ENCODE measurements at places on chromosomes 3 and 15.

DNA sequence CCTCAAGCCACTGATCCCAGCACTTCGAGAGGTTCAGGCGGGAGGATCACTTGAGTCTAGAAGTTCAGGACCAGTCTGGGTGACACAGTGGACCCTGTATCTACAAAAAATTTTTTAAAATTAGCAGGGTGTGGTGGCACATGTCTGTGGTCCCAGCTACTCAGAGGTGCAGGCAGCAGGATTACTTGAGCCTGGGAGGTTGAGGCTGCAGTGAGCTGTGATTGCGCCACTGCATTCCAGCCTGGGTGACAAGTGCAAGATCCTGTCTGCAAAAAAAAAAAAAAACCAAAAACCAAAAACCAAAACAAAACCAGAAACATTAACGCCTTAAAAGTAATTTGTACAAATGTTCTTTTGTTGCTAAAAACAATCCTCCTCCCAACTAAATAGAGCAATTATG is 27.9 kb upstream of the SLC12A8 start:
- DNase-seq = no peak

DNA sequence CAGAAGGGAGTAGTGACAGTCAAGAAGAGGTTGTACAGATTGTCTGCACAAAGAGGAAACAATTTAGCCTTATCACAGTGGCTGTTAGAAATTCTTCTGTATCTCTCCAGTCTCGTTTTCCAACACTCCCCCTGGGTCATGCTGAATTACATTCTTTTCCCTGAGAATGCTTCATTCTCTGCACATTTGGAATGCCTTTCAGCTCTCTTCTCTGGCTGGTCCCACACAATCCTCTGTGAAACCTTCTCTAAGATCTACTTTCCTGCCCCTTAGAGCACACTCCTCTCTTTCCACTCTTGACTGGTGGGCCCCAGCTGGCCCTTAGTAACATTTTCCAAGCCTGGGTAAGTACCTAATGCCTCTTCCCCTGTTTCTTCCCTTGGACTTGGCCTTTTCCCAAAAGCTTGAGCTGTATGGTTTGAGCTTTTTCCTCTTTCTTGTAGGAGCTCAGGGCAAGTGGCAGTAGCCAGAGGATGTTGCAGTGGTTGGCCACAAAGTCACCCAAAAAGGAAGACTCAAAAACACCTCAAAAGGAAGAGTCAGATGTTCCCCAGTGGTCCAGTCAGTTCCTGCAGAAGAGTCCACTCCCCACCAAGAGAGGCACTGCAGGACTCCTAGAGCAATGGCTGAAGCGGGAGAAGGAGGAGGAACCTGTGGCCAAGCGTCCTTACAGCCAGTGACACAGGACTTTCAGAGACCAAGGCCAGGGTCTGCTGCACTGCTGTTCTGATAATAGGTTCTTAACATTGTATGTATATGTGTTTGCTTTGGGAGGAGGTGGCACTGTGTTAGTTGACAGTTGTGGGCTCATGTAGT is 25.7 kb downstream of the HMCES start:
- no peak for DNase-seq

GRCh38 chr3:184590795-184591194 is 29.2 kb downstream of the EPHB3 start:
- no peak for DNase-seq

DNA sequence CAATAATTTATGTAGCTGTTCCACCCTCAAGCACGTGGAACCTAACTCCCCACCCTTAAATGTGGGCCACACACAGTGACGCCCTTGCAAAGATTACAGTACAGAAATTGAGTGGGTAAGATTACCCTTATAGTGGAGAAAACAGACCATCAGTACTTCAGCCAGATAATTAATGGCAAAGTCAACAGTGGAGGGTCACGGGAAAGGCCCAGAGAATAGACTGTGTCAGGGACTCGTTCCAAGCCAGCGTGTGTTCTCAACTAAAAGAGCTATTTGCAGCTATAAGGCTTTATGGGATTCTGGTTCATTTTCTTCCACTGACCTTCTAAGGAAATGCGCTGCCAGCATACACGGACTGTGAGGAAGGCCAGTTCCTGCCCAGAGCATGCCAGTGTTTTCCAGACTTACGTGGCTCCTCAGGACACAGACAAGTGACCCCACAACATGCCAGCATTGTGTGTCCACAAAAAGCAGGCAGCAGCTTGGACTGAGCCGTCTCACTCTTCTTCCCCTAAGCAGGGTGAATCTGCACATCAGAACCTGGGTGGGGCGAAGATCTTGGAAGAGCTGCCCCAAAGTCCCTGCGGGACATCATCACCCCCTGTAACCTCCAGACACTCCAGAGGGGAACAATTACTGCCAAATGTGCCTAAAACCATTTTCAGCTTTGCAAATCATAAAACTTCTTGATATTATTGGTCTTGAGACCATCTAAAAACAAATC is 428.5 kb downstream of the OCA2 start:
- DNase-seq = no peak

DNA sequence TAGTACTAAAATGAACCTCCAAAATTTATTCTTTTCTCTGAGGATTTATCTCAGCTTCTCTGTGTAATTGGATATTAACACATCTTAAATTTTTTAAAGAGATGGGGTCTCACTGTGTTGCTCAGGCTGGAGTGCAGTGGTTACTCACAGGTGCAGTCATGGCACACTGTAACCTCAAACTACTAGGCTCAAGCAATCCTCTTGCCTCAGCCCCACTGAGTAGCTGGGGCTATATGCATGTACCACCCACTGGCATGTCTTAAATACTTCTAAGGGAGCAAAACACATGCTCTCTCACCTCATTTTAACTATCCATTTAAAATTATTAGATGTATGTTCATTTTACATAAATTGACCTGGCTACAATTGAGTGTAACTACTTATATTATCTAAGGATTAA is 11.3 kb upstream of the TMEM87A start:
- DNase-seq = no peak

- DNase-seq = no peak
Measured at GRCh38 chr15:89199746-89200145, 21.6 kb downstream of the RLBP1 start.

DNA sequence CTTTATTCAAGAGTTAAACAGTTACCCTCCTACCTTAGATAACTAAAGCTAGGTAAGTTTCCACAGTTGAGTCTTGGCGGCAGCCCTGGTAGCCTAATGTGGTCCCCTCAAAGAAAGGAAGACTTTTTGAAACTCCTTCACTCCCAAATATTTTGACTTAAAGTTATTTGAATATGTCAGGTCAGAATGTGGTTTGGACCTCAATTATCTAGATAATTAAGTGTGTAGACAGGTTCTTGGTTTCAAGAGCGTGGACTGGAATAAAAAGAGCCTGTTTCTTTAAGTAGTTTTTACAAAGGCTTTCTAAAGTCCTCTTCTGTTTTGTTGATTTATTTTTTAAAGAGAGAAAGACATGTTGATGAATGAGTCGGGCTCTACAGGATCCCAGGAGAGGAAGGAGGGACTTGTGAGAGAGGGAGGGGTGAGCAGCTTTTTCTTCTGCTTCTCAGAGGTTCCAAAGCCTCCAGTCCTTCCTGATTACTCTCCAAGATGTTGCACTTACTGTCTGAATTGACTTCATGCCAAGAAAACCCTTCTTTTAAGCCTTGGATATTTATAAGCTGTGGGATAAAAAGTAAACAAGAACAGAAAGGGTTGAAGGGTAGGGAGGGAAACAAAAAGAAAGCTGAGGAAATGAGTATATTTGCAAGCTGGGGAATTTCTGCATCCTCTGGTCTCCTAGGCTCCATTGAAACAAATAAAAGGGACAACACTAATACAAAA is 457.4 kb downstream of the IGSF11 start:
- no peak for DNase-seq

- no peak for DNase-seq
Measured at GRCh38 chr15:41411031-41411430, 5.9 kb upstream of the RTF1 start.

DNA sequence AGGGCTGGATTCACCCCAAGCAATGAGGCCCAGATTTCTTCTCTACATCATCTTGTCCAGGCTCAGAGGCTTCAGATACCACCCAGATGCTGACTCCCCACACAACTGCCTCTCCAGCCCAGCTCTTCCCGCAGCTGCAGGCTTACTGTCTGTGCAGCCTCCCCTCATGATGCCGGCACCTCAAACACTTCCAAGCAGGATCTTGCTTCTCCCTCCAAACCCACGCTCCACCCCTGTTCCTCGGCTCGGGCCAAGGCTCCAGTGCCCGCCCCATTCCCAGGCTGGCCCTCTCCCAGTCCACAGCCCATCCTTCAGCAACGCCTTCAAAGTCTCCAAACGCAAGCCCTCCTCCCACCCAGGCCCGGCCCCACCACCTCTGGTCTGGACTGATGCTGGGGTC is 159.2 kb upstream of the LINGO1 start:
- DNase-seq = no peak

- DNase-seq = no peak
Measured at GRCh38 chr3:183390844-183391243, 37.6 kb downstream of the MCF2L2 start.

DNA sequence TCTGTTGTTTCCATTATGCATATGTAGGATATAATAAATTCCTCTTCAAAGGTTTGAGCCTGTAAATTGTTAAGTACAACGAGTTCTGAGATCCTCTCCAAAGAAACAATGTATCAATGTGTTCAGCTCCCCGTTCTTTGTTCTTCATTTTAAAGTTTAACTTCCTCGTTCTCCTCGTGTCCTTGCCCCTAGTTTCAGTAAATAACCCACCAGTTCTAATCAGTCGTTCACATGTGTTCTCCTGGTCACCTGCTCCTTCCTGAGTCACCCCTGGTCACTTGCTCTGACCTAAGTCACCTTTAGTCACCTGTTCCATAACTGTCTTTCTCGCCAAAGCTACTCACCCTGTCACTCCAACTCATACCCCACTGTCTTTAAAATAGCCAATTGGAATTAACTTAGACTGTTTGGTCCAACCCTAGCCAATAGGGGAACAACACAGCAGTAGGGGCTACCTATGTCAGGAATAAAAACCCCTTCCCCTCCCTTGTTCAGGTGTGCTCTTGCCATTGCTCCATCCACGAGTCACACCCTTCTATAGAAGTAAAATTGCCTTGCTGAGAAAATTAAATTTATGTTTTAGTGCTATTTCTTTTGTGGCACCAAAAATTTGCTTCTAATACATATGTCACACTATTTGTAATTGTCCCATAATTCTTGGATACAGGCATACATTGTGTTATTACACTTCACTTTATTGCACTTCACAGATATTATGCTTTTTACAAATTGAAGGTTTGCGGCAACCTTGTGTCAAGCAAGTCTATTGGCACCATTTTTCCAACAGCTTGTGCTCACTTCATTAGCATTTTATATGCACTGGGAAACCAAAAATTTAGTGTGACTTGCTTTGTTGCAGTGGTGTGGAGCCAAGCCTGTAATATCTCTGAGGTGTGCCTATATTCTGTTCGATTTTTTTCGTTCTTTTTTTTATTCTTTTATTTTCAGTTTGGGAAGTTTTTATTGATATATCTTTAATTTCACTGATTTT is 15.3 kb upstream of the MCF2L2 start:
- no peak for DNase-seq

GRCh38 chr15:78831229-78832207 is 20.3 kb upstream of the ADAMTS7 start:
- no peak for DNase-seq

GRCh38 chr3:61518590-61518989 is 42.8 kb upstream of the PTPRG start:
- DNase-seq = no peak

GRCh38 chr15:40037721-40038120 is 1.3 kb downstream of the SRP14 start:
- DNase-seq = no peak

DNA sequence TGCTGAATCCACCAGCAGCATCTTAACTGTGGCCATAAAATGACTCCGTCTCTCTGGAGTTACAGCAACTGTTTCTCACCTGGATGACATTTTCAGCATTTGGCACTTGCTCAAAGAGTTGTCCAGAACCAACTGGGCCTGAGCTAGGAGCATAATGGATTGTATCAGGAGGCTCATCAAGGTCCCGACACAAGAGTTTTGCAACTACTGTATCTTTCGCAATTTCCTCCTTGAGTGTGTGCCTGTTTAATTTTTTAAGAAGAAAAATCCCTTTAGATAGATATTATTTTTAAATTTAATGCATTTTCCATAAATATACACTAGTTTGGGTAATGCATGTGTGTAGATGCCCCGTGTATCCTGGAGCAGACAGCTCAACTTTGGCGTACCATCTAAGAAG is 44.3 kb upstream of the C3orf49 start:
- no peak for DNase-seq

GRCh38 chr15:62454567-62455172 is 289.6 kb upstream of the C2CD4B start:
- no peak for DNase-seq

DNA sequence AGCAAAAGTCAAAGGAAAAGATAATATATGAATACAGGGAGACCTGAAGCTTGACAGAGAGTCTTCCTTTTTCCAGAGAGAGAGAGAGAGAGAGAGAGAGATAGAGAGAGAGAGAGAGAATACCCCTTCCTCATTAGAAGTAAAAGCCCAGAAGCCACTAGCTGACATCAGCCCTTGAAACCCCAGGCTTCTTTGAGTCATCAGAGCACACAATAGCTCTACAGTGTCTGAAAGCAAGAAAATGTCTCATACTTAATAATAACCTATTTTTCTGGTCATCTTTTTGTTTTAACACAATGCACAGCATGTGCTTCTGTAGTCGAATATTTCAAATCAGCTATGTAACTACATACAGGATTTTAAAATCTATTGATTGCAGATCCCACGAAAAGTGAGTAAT is 109.2 kb upstream of the NANOGP8 start:
- no peak for DNase-seq

DNA sequence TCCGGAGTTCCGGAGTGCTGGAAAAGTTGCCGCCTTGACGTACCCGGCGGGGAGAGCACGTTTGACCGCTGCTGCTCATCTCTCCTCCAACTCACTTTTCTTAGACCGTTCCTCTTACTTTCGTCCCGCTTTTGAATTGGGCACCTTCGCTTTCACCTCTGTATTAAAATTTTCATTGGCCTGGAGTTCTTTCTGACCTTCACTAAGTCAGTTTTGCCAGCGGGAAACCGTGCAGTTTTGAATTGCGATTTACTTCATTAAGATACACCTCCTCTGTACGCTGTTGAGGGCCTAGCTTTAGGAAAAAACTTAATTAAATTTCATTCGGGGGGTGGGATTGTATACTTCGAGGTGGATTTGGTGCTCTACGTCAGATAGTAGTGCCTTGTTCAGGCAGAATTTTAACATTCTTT is 1.3 kb downstream of the GMPS start:
- no peak for DNase-seq

GRCh38 chr3:47746264-47746663 is 35.4 kb downstream of the SMARCC1 start:
- no peak for DNase-seq

Data from CD4-positive, alpha-beta T cell treated with Interleukin-10 for 1 hour (primary cell).